ENCODE measurements at places on chromosomes 13 and 19. TPM values are rescaled to one million over a fixed set of nuclear protein-coding genes. Genes with fewer than 3 reads are reported as not detected.

DNA sequence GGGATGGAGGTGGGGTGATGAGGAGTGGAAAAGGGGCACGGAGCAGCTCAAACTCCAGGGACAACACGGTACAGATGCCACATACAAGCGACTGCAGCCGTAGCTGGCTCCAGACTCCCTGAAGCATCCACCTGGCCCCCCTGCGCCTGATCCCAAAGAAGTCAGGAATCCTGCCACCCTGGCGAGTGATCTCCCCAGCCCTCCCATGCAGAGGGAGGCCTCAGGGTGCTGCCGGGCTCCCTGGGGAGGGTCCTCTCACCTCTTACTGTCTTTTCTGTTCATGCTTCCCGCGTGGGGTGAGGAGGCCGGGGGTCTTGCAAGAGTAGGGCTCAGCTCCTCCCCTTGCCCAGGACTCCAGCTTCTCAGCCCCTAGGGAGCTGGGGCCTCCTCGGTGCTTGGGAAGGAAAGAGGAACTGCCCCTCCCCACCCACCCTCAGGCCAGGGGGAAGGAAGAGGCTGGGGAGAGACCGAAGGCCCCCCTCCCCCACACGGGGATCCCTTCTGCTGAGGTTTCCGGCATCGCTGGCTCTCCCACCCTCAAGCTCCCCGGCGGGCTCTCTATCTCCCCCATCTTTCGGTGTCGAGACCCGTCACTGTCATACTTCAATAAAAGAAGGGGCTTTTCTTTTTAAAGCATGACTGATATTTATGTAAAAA is at the start of gene RASGRP4:
TSS of gene RASGRP4 (minus strand) at position 410 of the 657 bp plus-strand sequence. CDS start at position 282, 128 bp downstream.
- H3K4me3 ChIP-seq = peak within 1 kb of the TSS; percentile 94
- peak; percentile 66 for DNase-seq
- no peaks in the 10 kb centered on the region for H3K27me3 ChIP-seq
- H3K4me1 ChIP-seq = peaks cover 42% of the 10 kb centered on the region
- H3K36me3 ChIP-seq = no peaks in the 10 kb centered on the region

DNA sequence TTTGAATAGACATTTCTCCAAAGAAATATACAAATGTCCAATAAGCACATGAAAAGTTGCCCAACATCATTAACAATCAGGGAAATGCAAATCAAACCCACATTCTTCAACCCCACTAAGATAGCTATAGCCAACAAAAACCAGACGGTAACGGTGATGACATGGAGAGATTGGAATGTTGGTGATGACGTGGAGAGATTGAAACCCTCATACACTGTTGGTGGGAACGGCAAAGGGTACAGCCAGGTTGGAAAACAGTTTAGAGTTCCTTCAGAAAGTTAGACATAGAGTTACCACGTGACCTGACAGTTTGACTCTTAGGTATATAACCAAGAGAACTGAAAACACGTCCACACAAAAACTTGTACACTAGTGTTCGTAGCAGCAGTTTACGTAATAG is 48.1 kb downstream of the TNFRSF19 start:
- H3K36me3 ChIP-seq = no peaks in the 10 kb centered on the region
- no peak for DNase-seq
- H3K4me3 ChIP-seq = no peak overlapping the region
- H3K27me3 ChIP-seq = peaks cover 15% of the 10 kb centered on the region
- H3K27ac ChIP-seq = no peak overlapping the region

DNA sequence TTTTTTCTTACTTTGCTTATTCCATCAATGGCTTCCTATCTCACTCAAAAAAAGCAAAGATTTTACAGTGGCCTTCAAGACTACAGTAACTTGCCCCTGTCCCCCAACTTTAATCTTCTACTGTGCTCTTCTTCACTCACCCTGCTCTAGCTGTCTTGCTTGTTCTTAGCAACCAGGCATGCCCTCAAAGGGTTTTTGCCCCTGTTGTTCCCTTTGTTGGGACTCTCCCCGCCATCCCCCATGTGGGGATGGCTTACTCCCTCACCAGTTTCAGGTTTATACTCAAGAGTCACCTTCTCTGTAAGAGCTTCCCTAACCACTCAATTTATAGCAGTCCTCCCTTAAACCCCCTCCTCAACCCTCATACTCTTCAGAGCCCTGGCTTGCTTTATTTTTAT is 5.4 kb downstream of the MTMR6 start:
- H3K27me3 ChIP-seq = no peaks in the 10 kb centered on the region
- peaks cover 3% of the 10 kb centered on the region for H3K36me3 ChIP-seq
- no peak overlapping the region for H3K27ac ChIP-seq
- peaks cover 85% of the 10 kb centered on the region for H3K4me1 ChIP-seq

DNA sequence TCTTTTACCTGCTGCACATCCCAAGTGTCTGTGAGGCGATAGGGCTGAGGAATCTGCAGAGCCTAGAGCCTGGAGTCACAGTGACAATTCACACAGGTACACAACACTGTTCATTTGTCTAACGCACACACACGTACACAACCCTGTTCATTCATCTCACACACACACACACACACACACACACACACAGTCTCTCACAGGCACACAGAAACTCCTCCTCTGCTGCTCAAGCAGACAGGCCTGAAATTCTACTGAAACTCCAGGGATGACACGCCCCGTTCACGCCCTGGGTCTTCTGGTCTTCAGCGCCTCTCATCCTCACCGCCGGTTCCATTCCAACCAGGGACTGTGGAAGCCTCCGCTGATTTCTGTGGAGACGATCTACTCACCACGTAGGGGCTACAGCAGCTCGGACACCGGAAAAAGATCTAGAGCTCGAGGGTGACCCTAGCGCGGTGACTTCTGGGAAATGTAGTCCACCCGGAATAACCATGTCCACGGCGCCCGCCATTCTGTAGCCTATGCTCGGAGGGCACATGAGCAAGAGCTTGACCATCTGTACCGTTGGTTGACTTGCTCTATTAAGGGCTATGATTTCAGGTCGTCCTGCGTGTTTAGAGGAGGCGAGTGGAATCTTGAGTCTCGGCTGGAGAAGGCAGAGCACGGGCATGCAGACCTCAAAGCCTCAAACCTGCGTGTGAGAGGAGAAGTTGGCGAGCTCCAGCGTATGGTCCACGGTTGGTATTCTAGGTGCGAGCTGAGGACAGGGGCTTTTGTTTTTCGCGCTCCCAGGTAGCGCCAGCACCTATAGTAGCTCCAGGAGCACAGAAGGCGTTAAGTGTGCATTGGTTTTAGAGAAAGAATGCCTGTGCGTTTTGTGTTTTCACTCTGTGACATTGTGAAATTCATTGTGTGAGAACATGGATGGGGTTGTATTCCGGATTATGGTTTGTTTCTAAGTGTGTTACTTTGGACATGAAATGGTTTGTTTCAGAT is 33.4 kb downstream of the ZNF45 start:
- peak overlapping the region; percentile 78 for H3K27ac ChIP-seq
- H3K27me3 ChIP-seq = no peaks in the 10 kb centered on the region
- H3K4me1 ChIP-seq = peaks cover 24% of the 10 kb centered on the region

DNA sequence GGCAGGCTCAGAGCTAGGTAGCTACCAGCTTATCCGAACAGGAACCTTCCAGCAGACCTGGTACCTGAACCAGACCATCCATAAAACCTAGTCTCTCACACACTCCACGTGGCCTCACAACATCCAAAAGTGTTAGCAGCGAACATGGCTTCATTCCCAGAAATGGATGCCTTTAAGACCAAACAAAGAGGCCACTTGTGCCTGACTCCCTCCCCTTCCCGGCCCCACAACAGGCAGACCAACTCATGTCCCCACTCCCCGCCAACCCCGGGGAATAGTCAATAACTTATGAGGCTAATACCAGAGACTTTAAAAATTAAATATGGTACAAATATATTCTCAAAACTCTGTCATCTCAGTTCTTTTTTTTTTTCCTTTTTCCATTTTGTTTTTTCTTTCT is 46.2 kb downstream of the ZNF557 start:
- H3K27me3 ChIP-seq = peaks cover 6% of the 10 kb centered on the region
- no peak overlapping the region for H3K27ac ChIP-seq
- no peak overlapping the region for H3K4me3 ChIP-seq
- H3K36me3 ChIP-seq = no peaks in the 10 kb centered on the region

SULT2B1 gene
- not detected for total RNA-seq

CBARP gene
- total RNA-seq = 0.38 TPM

GFY gene
- total RNA-seq = not detected

Measured in activated T-cell treated with anti-CD3 and anti-CD28 coated beads, Interleukin-2, amount 50 U/mL, for 72 hours (primary cell).